Sigmoid colon (tissue), 7 donors: ENCODE measurements at places on chromosomes 4 and X. TPM values are rescaled to one million over a fixed set of nuclear protein-coding genes. Genes with fewer than 3 reads are reported as not detected.

Gene NUDT10
- 8.0 TPM for total RNA-seq

Gene WDR19
- 52.5 TPM for total RNA-seq

Gene VCX3A
- not detected for total RNA-seq

GRCh38 chr4:145880355-145880960 lies 58.2 kb downstream of the ZNF827 start:
- no peaks in the 10 kb centered on the region for H3K27me3 ChIP-seq
- peak overlapping the region; percentile 59 for H3K27ac ChIP-seq
- no peak overlapping the region for H3K4me3 ChIP-seq
- H3K36me3 ChIP-seq, result no peaks in the 10 kb centered on the region

- no peaks in the 10 kb centered on the region for H3K36me3 ChIP-seq
- no peaks in the 10 kb centered on the region for H3K27me3 ChIP-seq
- no peak for DNase-seq
- H3K4me3 ChIP-seq, result no peak overlapping the region
- H3K27ac ChIP-seq, result peak overlapping the region; percentile 7
- H3K4me1 ChIP-seq, result no peaks in the 10 kb centered on the region
Observed at GRCh38 chr4:105978684-105979296, 83.5 kb downstream of the NPNT start.

GRCh38 chrX:54248309-54248708 lies 65.3 kb upstream of the FAM120C start:
- H3K27ac ChIP-seq, result no peak overlapping the region
- no peaks in the 10 kb centered on the region for H3K36me3 ChIP-seq
- DNase-seq, result no peak
- no peaks in the 10 kb centered on the region for H3K4me1 ChIP-seq
- H3K27me3 ChIP-seq, result no peaks in the 10 kb centered on the region
- H3K4me3 ChIP-seq, result no peak overlapping the region

Gene TMEM35A
- total RNA-seq, result 39.2 TPM

GRCh38 chr4:71713611-71714203 lies 70.2 kb downstream of the GC start:
- no peaks in the 10 kb centered on the region for H3K4me1 ChIP-seq
- no peak overlapping the region for H3K27ac ChIP-seq
- H3K4me3 ChIP-seq, result no peak overlapping the region
- no peak for DNase-seq

- no peaks in the 10 kb centered on the region for H3K36me3 ChIP-seq
- H3K27me3 ChIP-seq, result no peaks in the 10 kb centered on the region
- H3K4me3 ChIP-seq, result no peak overlapping the region
- no peak for DNase-seq
- no peak overlapping the region for H3K27ac ChIP-seq
Observed at GRCh38 chrX:119177278-119177677, 49.7 kb upstream of the KIAA1210 start.

- peaks cover 39% of the 10 kb centered on the region for H3K36me3 ChIP-seq
- no peak for DNase-seq
- H3K27ac ChIP-seq, result no peak overlapping the region
- no peaks in the 10 kb centered on the region for H3K27me3 ChIP-seq
Observed at GRCh38 chr4:148061795-148062194, 329.9 kb downstream of the ARHGAP10 start.

DNA sequence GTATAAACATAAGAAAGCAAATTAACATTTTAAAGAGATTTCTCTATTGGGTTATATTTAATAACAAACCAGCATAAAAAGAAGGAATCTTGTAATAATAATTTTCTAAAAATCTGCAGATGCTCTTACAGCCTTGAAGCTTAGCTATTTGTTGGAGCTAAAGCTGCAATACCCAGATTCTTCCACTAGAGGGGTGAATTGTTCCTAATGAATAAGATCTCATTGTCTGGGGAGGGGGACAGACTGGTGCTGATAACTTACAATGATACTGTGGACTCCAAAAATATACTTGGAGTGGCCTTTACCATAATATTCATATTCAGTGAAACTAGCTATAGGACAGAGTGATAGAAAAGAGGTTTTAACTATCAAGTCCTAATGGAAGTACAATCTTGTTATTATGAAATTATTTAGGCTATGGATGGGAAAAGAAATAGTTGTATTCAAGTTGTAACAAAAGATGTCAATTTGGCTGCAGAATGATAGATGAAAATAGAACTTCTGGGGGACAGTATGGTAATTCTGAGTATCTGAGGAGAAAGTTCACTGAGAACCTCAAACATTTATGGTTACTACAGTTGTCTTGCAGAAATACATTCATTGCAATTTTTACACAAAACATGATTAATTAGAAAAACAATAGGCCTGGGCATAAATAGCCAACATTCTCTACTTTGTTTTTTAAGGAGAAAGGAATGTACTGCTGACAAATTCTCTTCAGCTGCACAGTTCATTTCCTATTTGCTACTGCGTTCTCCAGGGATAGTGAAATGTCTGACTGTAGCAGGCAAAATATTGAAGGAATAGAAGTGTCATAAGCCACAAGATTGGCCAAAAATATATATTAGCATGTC lies 443.3 kb downstream of the GBA3 start:
- H3K4me1 ChIP-seq, result no peaks in the 10 kb centered on the region
- no peak overlapping the region for H3K4me3 ChIP-seq
- H3K27ac ChIP-seq, result no peak overlapping the region
- no peaks in the 10 kb centered on the region for H3K27me3 ChIP-seq

DNA sequence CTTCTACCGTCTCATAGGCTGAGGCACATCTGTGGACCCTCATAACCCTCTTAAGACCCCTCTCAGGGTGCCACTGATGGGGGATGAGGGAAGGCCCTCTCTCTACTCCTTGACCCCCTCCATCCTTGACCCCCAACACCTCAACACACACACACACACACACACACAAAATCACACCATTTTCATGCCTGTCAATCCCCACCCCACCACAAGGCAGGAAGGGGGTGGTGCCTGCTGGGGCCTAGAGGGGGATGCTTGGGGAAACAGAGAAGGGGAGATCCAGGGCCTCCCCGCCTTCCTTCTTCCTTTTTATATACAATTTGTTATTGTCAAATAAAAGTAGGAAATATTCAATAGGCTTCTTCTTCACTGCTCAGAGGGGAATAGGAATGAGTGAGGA lies 1.2 kb upstream of the EBP start:
- no peak overlapping the region for H3K27ac ChIP-seq
- DNase-seq, result no peak
- no peak overlapping the region for H3K4me3 ChIP-seq
- H3K4me1 ChIP-seq, result no peaks in the 10 kb centered on the region

- no peak for DNase-seq
- H3K4me3 ChIP-seq, result no peak overlapping the region
- no peaks in the 10 kb centered on the region for H3K27me3 ChIP-seq
- no peaks in the 10 kb centered on the region for H3K36me3 ChIP-seq
- H3K4me1 ChIP-seq, result no peaks in the 10 kb centered on the region
Observed at GRCh38 chr4:184298254-184298653, 80.6 kb upstream of the ENPP6 start.

- no peaks in the 10 kb centered on the region for H3K27me3 ChIP-seq
- no peaks in the 10 kb centered on the region for H3K36me3 ChIP-seq
- no peaks in the 10 kb centered on the region for H3K4me1 ChIP-seq
- no peak overlapping the region for H3K4me3 ChIP-seq
Observed at GRCh38 chrX:13764765-13765164, 30.2 kb downstream of the OFD1 start.

Gene TMEM144
- 3.5 TPM for total RNA-seq

Gene PDE6B
- total RNA-seq, result 5.4 TPM

GRCh38 chr4:183905081-183905592 lies at the start of gene STOX2:
STOX2 (plus strand) TSS chr4:183905307; CDS start chr4:183906791, 1,484 bp downstream.
- peak; percentile 80 for DNase-seq
- H3K36me3 ChIP-seq, result no peaks in the 10 kb centered on the region
- H3K27me3 ChIP-seq, result no peaks in the 10 kb centered on the region
- peaks cover 28% of the 10 kb centered on the region for H3K4me1 ChIP-seq
- peak within 1 kb of the TSS; percentile 74 for H3K27ac ChIP-seq

Gene SLC6A14
- total RNA-seq, result not detected

Gene TSPYL2
- total RNA-seq, result 64.0 TPM

Gene CHRNA9
- not detected for total RNA-seq

GRCh38 chr4:118281611-118282442 lies 71.0 kb downstream of the PRSS12 start:
- H3K4me1 ChIP-seq, result peaks cover 26% of the 10 kb centered on the region
- H3K27me3 ChIP-seq, result no peaks in the 10 kb centered on the region
- DNase-seq, result no peak
- H3K4me3 ChIP-seq, result no peak overlapping the region
- peak overlapping the region; percentile 8 for H3K27ac ChIP-seq

Gene TCEAL6
- total RNA-seq, result not detected

GRCh38 chrX:115388879-115389278 lies 99.4 kb downstream of the LUZP4 start:
- no peaks in the 10 kb centered on the region for H3K27me3 ChIP-seq
- H3K4me1 ChIP-seq, result no peaks in the 10 kb centered on the region
- no peaks in the 10 kb centered on the region for H3K36me3 ChIP-seq
- no peak overlapping the region for H3K27ac ChIP-seq
- H3K4me3 ChIP-seq, result no peak overlapping the region
